NCI-H1694 treated with DMSO at 0.1 percent for 48 hours (cell line): ENCODE measurements at places on chromosomes 12 and 14.

DNA sequence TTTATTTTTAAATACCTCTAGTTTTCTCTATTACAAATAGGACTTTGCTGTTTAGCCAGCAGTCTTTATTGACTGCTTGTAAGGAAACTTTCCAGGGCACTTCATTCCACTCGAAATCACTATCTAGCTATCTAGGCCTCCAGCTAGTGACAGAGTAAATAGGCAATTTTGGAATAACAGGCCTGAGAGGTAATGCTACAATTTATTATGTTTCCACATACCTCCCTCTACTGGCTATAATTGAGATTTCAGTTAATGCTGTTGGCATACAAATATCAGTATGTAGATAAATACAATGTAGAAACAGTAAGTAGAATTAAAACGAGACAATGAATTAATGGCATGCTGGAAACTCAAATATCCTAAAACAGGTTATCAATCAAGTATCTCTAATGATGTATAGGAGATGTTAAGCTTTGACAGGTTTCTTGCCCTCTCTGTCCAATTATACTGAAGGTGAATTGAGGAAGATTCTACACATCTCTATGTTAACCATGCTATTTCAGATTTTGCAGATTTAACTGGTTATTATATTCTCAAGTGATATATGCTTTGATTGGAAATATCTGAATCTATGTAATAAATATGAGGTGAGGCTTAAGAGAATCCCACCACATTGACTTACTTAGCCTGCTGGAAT lies 7.2 kb downstream of the DTD2 start:
- DNase-seq = peak; percentile 52

GRCh38 chr14:37268788-37269187 lies 71.1 kb downstream of the MIPOL1 start:
- no peak for DNase-seq

DNA sequence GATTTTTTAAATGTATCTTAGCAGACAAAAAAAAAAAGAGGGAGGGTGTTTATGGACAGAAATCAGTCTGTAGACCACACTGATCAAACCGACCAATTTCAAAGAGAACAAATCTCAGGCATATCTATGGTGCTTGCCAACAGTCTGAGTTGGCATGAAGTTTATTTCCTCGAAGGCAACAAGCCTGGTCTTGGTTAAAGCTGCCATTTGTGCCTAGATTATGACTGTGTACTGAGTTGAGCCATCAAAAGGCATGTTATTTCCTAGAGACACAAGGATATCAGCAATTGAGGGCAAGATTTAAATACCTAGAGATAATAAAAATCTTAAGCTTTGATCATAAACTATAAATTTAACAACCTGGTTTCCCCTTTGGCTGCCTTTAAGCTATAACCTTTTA lies 119.2 kb downstream of the SLC2A13 start:
- DNase-seq = no peak

- no peak for DNase-seq
Measured at GRCh38 chr12:64780132-64780530, 20.9 kb upstream of the GNS start.

DNA sequence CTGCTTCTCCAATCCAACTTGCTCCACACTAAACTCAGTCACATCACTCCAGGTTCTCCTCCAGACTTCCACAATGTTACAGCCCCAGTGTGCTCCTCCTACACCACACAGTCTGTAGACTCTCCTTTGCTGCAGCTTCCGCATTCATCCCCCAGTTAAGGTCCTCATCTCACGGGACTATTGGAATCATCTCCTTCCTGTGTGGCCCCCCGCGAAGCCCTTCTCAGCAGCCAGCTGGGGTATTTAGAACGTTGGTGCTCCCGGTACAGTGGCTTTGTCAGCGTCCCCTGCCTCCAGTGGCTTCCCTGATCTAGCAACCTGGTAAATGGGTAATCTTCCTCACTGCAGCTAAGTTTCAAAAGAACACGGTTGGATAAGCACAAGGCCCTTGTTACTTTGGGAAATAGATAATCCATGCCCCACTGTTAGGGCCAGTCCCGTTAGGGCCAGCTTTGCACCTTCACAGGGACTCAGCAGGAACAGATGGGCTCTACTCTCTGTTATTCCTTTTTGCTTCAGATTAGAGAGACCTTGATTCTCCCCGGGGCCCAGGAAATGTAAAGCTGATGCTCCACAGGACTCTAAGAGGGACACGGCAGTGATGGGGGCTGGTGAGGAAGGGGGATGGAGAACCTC lies 823 bp upstream of the TSPAN11 start:
- DNase-seq = no peak

DNA sequence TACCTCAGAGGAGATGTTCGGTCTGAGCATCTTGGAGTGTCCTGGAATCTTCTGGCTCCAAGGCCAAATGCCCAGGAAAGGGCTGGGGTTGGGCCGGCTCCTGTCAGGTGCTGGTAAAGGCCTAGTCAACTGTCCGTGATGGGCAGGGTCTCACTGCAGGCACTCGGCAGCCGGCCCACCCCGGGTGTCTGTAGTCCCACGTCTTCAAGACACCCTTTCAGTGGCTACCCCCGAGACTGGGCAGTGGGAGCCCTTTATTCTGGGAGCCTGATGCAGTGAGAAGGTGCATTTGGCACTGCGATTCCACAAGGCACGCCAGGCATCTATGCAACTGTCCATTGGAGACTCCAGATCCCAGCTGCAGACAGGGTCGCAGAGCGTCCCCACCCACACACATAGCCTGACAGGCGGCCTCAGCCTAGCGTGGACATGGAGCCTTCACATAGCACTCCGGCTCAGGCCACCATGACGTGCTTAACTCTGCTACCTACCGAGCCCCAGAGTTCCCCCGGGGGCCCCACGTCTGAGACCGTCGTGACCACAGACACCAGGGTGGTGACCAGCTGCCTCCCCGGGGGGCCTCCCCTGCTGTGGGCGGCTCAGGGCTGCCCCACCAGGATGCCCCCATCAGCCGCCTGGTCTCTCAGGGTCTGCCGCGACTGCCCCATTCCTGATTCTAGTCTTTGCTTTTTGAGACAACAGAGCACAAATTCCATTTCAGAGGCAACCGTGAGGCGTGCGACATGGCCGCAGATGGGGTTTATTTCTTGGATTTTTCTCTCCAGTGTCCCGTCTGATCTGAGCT lies 331.8 kb upstream of the SFSWAP start:
- no peak for DNase-seq

DNA sequence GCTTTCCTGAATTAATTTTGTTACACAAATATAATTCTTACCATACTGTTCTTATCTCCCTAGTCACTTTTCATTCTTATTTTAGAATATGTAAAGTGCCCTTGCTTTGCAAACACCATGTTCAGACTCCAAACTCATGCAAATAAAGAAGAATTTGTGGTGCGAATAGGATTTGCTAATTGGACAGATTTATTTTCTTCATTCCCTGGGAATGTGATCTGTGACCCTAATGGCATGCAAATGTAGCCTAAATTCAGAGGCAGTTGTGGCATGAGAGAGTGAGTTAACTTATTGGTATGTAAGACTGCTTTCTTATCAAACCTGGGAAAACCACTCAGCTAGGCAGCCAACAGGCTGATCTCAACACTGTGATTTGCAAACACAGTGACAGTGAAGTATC lies 10.0 kb downstream of the CAPZA3 start:
- DNase-seq = no peak

DNA sequence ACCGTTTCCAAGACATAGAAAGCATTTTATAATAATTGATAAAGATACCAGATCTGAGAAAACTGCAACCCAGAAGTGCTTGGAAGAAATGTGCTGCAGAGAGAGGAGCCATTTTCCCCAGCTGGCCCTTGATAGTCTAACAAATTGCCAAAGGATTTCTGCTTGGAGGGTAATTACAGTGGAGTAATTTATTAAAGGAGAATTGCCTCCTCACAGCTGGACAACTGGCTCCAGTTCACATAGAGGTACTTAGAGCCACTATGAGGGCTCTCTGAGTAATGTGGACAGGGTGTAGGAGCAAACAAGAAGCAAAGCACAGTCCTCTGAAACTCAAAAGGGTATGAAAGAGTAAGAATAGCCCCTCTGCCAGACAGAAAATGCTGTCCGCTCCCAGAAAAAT lies 335.6 kb downstream of the SYT1 start:
- no peak for DNase-seq

DNA sequence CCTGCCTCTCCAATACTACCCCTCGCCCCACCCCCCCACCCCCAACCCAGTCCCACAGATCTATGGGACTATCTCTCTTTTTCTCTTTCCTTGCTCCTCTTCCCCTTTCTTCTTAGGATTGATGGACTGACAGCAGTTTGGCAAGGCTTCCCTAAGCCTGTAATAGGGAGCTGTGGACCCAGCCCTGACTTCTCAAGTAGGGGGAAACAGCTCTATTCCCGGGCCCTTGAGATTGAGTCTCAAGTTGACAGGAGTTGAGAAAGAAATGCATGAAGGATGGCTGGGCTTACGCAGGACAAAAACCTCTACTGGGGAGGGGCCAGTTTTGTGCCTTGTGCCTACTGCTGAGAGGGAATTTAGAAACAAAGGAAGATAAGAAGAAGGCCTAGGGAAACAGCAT lies 60.4 kb downstream of the SMUG1 start:
- DNase-seq = no peak

DNA sequence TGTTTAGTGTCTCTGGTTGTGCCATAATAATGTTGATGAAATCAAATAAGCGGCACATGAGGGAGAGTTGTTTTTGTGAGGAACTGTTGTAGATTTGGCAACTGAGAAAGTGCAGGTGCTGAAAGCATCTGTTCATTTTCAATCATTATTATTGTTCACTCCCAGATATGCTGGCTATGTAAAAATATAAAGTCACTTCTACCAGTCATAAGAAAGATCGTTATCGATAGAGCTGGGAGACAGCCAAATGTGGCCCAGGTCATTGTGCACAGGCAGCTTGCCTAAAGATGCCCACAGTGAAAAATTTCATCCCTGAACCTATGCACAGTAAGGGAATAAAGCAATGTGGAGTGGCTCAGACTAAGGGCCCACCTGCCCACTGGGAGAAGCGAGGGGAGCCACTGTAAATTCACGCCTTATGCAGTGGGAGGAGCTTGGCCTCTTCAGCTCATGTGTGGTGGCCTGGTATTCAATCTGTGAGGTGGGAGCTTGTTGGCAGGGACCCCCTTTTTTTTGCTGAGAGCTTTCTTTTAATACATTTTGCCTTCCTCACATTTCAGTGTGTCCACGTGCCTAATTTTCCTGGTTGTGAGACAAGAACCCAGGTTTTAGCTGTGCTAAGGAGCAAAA lies 1490.8 kb upstream of the TMEM132C start:
- DNase-seq = no peak

GRCh38 chr14:94217116-94217515 lies 43.0 kb downstream of the PPP4R4 start:
- DNase-seq = no peak

DNA sequence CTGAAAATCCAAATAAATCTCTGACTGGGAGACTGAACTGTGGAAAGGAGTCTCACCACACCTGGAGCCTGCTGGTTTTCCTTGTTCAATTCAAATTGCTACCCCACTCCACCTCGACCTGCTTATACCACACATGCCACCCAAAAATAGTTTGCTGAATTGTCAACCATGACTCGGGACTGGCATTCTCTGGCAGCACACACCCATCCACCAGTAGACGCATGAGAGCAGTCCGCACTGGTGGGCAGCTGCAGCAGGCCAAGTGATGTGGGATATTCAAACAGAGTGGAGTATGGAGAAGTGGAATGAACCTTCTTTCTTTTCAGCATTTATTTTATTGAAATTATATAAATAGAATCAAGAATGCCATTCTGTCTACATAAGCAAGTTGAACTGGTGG lies 38.7 kb upstream of the SYCP3 start:
- no peak for DNase-seq

DNA sequence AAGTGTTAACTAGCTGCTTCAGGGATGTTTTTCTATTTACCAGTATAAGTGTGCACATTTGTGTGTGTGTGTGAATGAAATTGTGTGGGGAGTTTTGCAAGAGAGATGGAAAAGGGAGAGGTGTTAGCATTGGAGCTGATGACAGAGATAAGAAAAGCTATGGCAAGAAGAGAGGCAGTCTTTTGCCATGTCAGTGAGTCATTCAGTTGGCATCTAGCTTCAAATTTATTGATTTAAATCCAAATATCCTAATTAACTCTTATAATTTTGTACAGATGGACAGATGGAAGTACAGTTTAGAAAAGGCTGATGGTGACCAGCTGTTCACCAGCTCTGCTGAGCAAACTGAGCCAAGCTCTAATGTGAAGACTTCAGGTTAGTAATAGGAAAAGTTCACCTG lies 3.3 kb upstream of the BHLHE41 start:
- no peak for DNase-seq

- no peak for DNase-seq
Measured at GRCh38 chr14:20470603-20470901, 1.3 kb downstream of the PNP start.
